Stimulated activated naive B cell treated with anti-CD40 and anti-IgM and Interleukin-4, amounts not matched to agents 10 μg/mL and 1 μg/mL and 100 μg/mL, for 72 hours (primary cell): ENCODE measurements at places on chromosomes 12 and 14.
A peak's percentile ranks its signal among the peaks of the same experiment; 100 is the strongest.

DNA sequence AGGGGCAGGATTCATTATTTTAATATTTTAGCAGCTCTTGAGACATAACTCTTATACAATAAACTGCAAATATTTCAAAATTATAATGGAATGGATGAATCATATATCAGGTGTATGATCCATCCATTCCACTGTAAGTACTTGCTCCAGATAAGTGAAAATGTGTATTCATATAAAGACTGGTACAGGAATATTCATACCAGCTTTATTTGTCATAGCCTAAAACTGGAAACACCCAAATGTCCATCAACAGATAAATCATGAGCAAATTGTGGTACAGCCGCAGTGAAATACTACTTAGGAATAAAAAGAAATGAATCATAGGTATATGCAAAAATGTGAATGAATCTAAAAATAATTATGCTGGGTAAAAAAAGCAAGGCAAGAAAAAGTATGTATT lies 263.6 kb upstream of the SYT10 start:
- no peaks in the 10 kb centered on the region for H3K4me1 ChIP-seq
- H3K36me3 ChIP-seq = no peaks in the 10 kb centered on the region
- no peaks in the 10 kb centered on the region for H3K27me3 ChIP-seq
- no peak for DNase-seq
- H3K4me3 ChIP-seq = no peak overlapping the region

- DNase-seq = no peak
- H3K27me3 ChIP-seq = no peaks in the 10 kb centered on the region
- H3K36me3 ChIP-seq = peaks cover 4% of the 10 kb centered on the region
- H3K4me1 ChIP-seq = no peaks in the 10 kb centered on the region
These were observed 65.7 kb downstream of the EML5 start for GRCh38 chr14:88727057-88727456.

- no peak overlapping the region for H3K27ac ChIP-seq
- H3K4me1 ChIP-seq = no peaks in the 10 kb centered on the region
These were observed 51.7 kb downstream of the MGST1 start for GRCh38 chr12:16399101-16399500.

- H3K36me3 ChIP-seq = no peaks in the 10 kb centered on the region
- H3K4me1 ChIP-seq = peaks cover 17% of the 10 kb centered on the region
- peaks cover 39% of the 10 kb centered on the region for H3K27me3 ChIP-seq
- DNase-seq = no peak
These were observed 413 bp downstream of the LRP6 start for GRCh38 chr12:12266389-12266872.

- H3K4me1 ChIP-seq = no peaks in the 10 kb centered on the region
- no peak for DNase-seq
- peaks cover 11% of the 10 kb centered on the region for H3K27me3 ChIP-seq
- H3K27ac ChIP-seq = no peak overlapping the region
These were observed 12.2 kb upstream of the NID2 start for GRCh38 chr14:52080808-52081755.

DNA sequence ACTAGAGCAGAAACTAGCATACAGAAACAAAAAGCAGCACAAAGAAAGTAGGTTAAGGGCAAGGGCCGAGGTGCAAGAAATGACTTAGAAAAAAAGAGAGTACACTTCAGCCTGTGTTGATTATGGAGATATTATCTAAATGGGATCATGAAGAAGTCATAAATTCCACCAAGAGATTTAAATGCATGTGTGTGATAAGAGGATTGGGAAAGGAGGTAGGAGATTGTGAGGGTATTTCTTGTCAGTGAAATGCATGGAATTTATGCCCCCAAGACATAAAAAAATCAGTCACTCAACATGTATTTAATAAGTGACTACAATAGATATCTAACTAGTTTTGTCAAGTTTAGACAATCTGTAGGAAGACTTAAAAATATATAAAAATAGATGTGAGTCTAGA lies 976.2 kb upstream of the LRFN5 start:
- no peak overlapping the region for H3K27ac ChIP-seq
- no peak for DNase-seq
- H3K4me1 ChIP-seq = no peaks in the 10 kb centered on the region
- H3K4me3 ChIP-seq = no peak overlapping the region
- H3K36me3 ChIP-seq = no peaks in the 10 kb centered on the region

GRCh38 chr12:130815028-130815741 lies 23.9 kb downstream of the STX2 start:
- peaks cover 17% of the 10 kb centered on the region for H3K4me1 ChIP-seq
- H3K27ac ChIP-seq = no peak overlapping the region
- H3K4me3 ChIP-seq = no peak overlapping the region
- H3K27me3 ChIP-seq = no peaks in the 10 kb centered on the region
- DNase-seq = no peak
- H3K36me3 ChIP-seq = peaks cover 5% of the 10 kb centered on the region

DNA sequence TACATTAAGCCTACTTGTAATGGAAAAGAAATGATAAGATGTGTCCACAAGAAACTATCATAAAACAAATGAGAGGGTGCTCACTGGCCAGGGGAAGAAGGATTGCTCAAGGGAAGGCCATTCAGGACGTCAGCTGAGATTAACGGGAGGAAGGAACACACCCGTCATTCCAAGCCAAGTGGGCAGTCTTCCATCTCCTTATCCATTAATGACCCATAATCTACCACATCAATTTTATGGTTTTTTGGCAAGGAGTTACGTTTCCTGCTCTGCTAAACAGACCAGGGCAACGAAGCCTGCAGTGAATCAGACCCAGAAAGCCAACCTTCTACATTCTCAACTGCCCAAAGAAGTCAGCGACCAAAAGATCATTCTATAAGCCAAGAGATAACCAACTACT lies 25.1 kb downstream of the PRKAB1 start:
- no peak overlapping the region for H3K4me3 ChIP-seq
- H3K27me3 ChIP-seq = no peaks in the 10 kb centered on the region
- no peak overlapping the region for H3K27ac ChIP-seq

GRCh38 chr12:66189889-66190288 lies 875 bp downstream of the IRAK3 start:
- peaks cover 46% of the 10 kb centered on the region for H3K4me1 ChIP-seq
- H3K27ac ChIP-seq = no peak overlapping the region
- peaks cover 3% of the 10 kb centered on the region for H3K36me3 ChIP-seq
- DNase-seq = no peak

GRCh38 chr12:93179792-93180191 lies 197.9 kb upstream of the NUDT4 start:
- peaks cover 55% of the 10 kb centered on the region for H3K4me1 ChIP-seq
- H3K4me3 ChIP-seq = no peak overlapping the region
- DNase-seq = no peak
- no peaks in the 10 kb centered on the region for H3K36me3 ChIP-seq

- peaks cover 19% of the 10 kb centered on the region for H3K27me3 ChIP-seq
- H3K36me3 ChIP-seq = no peaks in the 10 kb centered on the region
- no peak overlapping the region for H3K4me3 ChIP-seq
- H3K4me1 ChIP-seq = no peaks in the 10 kb centered on the region
These were observed 5.2 kb downstream of the NRXN3 start for GRCh38 chr14:78175412-78175811.

DNA sequence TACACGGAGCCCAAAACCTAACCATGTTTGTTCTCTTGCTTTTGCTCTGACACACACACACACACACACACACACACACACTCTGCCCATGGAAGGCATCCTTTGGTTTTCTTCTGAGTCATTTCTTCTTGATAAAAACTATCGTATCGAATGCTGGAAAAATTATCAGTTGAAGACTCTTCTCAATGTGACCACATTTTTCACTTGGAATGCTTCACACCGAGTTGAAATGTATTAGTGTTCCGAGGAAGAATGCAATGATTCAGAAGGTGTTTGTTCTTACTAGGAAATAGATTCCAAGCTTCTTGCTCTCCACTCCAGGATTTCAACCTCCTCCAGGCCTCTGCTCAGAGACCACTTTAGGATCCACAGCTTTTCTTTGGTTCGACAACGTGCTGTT lies 226.3 kb downstream of the MON2 start:
- no peak overlapping the region for H3K4me3 ChIP-seq
- H3K4me1 ChIP-seq = no peaks in the 10 kb centered on the region
- no peak for DNase-seq
- no peaks in the 10 kb centered on the region for H3K36me3 ChIP-seq
- no peaks in the 10 kb centered on the region for H3K27me3 ChIP-seq

- no peaks in the 10 kb centered on the region for H3K27me3 ChIP-seq
- H3K27ac ChIP-seq = no peak overlapping the region
- DNase-seq = no peak
- H3K4me1 ChIP-seq = peaks cover 12% of the 10 kb centered on the region
These were observed 15.9 kb downstream of the RAB35 start for GRCh38 chr12:120100630-120101029.

GRCh38 chr14:25080682-25081081 lies 30.7 kb upstream of the STXBP6 start:
- H3K4me1 ChIP-seq = no peaks in the 10 kb centered on the region
- H3K27ac ChIP-seq = no peak overlapping the region
- no peak for DNase-seq
- H3K4me3 ChIP-seq = no peak overlapping the region

GRCh38 chr12:12491606-12492005 lies 71.1 kb downstream of the DUSP16 start:
- no peaks in the 10 kb centered on the region for H3K27me3 ChIP-seq
- peaks cover 4% of the 10 kb centered on the region for H3K36me3 ChIP-seq
- no peak for DNase-seq
- H3K27ac ChIP-seq = no peak overlapping the region
- H3K4me1 ChIP-seq = no peaks in the 10 kb centered on the region

- H3K36me3 ChIP-seq = no peaks in the 10 kb centered on the region
- no peak overlapping the region for H3K4me3 ChIP-seq
- no peak overlapping the region for H3K27ac ChIP-seq
- H3K27me3 ChIP-seq = peaks cover 4% of the 10 kb centered on the region
These were observed 160.1 kb downstream of the EPS8 start for GRCh38 chr12:15629108-15629507.

GRCh38 chr12:68585966-68586365 lies 24.7 kb upstream of the RAP1B start:
- DNase-seq = no peak
- H3K27ac ChIP-seq = peak overlapping the region; percentile 20
- peaks cover 6% of the 10 kb centered on the region for H3K36me3 ChIP-seq

- peaks cover 15% of the 10 kb centered on the region for H3K4me1 ChIP-seq
- no peaks in the 10 kb centered on the region for H3K36me3 ChIP-seq
- peak within 1 kb of the TSS; percentile 82 for H3K27ac ChIP-seq
- peaks cover 13% of the 10 kb centered on the region for H3K27me3 ChIP-seq
- peak; percentile 11 for DNase-seq
These were observed at the start of gene TSPAN9 for GRCh38 chr12:3076730-3077571. Gene TSPAN9 (plus strand): TSS chr12:3077379. CDS start chr12:3201194, 123,815 bp downstream.

- no peaks in the 10 kb centered on the region for H3K27me3 ChIP-seq
- no peak for DNase-seq
- no peak overlapping the region for H3K4me3 ChIP-seq
- H3K36me3 ChIP-seq = no peaks in the 10 kb centered on the region
These were observed 212.6 kb downstream of the PTPRO start for GRCh38 chr12:15534874-15535273.

GRCh38 chr12:2289525-2289924 lies 236.7 kb downstream of the CACNA1C start:
- no peak for DNase-seq
- H3K4me3 ChIP-seq = no peak overlapping the region
- H3K36me3 ChIP-seq = no peaks in the 10 kb centered on the region
- no peak overlapping the region for H3K27ac ChIP-seq

DNA sequence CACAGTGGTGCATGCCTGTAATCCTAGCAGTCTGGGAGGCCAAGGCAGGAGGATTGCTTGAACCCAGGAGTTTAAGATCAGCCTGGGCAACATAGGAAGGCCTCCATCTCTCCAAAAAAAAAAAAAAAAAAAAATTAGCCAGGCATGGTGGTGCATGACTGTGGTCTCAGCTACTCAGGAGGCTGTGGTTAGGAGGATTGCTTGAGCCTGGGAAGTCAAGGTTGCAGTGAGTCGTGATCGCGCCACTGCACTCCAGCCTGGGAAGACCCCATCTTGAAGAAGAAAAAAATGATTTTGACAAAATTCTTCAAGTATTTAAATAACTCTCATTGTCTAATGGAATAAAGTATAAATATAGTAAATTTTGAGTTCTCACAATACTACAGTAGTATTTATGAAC lies 219.2 kb upstream of the SSTR1 start:
- no peak for DNase-seq
- no peak overlapping the region for H3K4me3 ChIP-seq
- H3K27ac ChIP-seq = no peak overlapping the region
- H3K27me3 ChIP-seq = no peaks in the 10 kb centered on the region
- no peaks in the 10 kb centered on the region for H3K36me3 ChIP-seq
- H3K4me1 ChIP-seq = no peaks in the 10 kb centered on the region

DNA sequence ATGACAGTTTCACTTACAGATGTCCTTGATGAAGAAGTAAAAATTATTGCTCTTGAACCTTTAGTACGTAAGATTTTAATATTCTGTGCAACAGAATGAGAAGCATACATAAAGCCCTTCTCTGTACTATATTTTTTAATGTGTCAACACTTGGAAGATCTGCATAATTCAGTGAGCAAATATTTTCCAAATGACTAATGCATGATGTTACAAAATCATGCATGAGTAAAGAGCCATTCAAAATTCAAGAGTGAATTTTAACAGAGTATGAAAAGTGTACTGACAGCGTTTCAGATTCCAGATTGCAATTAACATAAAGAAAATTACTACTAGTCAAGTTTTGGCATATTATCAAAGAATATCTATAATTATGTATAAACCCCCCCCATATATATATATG lies 101.4 kb upstream of the BBS10 start:
- DNase-seq = no peak
- H3K27me3 ChIP-seq = no peaks in the 10 kb centered on the region

DNA sequence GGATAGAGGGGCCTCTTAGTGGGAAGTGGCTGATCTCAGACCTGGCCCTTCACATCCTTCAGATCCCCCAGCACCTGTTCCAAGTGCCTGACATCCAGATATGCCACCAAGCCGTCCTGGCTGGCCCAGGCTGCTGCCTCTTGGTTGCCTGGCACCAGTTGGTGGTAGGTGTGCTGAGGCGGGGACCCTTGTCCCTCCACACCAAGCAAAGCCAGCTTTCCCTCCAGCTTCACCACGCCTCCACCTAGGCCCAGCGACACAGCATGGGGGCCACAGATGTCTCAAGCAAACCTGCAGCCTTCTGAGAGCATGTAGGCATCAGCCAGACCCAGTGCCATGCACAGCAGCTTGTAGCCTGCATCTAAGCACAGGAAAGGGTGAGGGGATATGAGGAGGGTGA lies 3.5 kb upstream of the CD63 start:
- H3K36me3 ChIP-seq = peaks cover 6% of the 10 kb centered on the region
- H3K27me3 ChIP-seq = no peaks in the 10 kb centered on the region
- no peak overlapping the region for H3K4me3 ChIP-seq
- no peak for DNase-seq
- peaks cover 45% of the 10 kb centered on the region for H3K4me1 ChIP-seq
- H3K27ac ChIP-seq = no peak overlapping the region

GRCh38 chr12:74530676-74531075 lies 7.0 kb upstream of the ATXN7L3B start:
- H3K27me3 ChIP-seq = peaks cover 6% of the 10 kb centered on the region
- H3K27ac ChIP-seq = no peak overlapping the region
- H3K4me1 ChIP-seq = peaks cover 5% of the 10 kb centered on the region
- H3K36me3 ChIP-seq = peaks cover 5% of the 10 kb centered on the region
- no peak for DNase-seq

GRCh38 chr14:95173518-95173917 lies 16.2 kb upstream of the DICER1 start:
- no peak for DNase-seq
- no peak overlapping the region for H3K4me3 ChIP-seq
- no peak overlapping the region for H3K27ac ChIP-seq
- H3K4me1 ChIP-seq = peaks cover 7% of the 10 kb centered on the region
- no peaks in the 10 kb centered on the region for H3K27me3 ChIP-seq
- H3K36me3 ChIP-seq = no peaks in the 10 kb centered on the region
